ENCODE measurements at places on chromosomes 7 and 10.

DNA sequence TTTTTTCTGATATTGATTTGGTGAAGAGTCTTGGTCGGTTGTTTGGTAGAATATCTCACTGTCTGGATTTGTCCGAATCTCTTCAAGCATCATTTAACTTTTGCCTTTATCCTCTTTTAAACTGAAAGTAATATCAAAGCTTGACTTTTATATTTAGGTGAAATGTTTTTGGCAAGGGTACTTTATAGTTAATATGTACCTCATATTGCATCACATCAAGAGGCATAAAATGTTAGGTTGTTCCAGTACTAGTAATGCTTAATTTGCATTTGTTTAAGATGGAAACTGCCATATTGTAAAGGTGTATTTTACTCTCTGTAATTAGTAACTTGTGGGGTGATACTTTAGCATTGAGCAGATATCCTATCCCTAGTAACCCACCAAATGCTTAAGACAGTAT is 17.1 kb upstream of the DDX21 start:
- no peak for DNase-seq

DNA sequence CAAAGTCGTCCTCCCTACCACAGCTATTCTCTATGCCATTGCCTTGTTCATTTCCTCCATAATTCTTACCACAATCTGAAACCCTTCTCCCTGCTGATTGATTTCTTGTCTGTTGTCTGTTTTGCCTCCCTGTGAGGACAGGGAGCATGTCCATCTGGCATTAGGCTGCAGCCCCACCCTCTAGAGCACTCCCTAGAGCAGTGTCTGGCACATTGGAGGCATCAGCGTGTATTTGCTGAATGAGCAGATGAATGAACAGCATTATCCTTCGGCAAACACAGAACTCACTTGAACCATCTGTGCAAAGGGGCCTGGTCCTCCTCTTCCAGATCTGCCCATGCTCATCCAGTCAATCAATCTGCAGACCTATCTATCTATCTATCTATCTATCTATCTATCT is 5.1 kb upstream of the DMBT1 start:
- no peak for DNase-seq

DNA sequence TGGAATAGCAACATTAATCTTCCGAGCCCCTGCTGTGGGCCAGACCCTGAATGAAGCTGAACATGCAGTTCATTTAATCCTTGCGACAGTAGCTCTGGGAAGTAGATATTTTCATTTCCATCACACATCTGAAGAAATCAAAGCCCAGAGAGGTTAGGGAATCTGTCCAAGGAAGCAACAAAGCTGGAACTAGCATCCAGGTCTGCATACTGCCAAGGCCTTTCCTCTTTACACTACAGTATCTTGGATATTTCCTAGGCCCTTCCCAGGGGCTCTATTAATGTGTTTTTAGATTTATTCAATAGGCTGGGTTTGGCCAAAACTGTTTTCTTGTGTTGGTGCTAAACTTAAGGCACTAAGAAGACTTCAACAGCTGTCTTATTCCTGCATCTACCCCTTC is 48.1 kb downstream of the FAM13C start:
- DNase-seq, result no peak

- no peak for DNase-seq
These were observed 24.5 kb downstream of the XPNPEP1 start for GRCh38 chr10:109898666-109899355.

DNA sequence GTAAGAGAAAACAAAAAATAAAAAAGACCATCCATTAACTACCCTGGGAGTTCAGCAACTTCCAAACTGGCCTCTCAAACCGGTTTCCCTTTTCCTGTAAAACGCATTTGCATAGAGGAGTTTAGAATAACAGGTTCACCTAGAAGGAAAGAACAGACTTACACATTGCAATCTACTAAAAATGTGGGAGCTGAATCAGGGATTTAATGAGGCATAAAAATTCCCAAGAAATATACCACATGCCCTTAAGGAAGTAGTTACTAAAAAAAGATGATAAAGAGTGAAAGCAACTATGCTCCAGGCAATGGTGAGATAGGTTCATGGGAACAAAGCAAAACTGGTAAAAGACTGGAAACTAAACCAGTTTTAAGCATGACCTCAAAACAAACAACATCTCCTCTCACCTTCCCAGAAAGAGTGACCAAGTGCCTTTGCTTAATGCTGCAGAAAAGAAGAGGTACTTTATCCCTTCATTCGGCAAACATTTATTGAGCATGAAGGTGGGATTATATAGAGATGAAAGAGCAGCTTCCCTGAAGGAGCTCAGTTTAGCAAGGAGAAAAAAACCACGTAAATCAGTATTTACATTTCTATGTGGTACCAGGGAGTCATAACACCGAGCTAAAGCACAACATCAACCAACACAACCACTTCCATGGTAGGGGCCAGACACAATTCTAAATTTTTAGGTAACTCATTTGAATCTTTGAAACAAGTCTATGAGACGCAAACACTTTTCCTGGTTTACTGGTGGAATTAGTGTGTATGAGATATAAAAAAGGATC is 152.8 kb downstream of the SGMS1 start:
- no peak for DNase-seq

- no peak for DNase-seq
These were observed 214.4 kb downstream of the CCSER2 start for GRCh38 chr10:84542522-84543490.

Measured in CD4-positive, alpha-beta T cell treated with Interleukin-6 for 4 hours (primary cell).